Stimulated activated CD4-positive, alpha-beta T cell treated with anti-CD3 and anti-CD28 coated beads, Interleukin-1b, Interleukin-23, amount 100 ng/mL, for 1 hour (primary cell): ENCODE measurements at places on chromosomes 2 and 18.

DNA sequence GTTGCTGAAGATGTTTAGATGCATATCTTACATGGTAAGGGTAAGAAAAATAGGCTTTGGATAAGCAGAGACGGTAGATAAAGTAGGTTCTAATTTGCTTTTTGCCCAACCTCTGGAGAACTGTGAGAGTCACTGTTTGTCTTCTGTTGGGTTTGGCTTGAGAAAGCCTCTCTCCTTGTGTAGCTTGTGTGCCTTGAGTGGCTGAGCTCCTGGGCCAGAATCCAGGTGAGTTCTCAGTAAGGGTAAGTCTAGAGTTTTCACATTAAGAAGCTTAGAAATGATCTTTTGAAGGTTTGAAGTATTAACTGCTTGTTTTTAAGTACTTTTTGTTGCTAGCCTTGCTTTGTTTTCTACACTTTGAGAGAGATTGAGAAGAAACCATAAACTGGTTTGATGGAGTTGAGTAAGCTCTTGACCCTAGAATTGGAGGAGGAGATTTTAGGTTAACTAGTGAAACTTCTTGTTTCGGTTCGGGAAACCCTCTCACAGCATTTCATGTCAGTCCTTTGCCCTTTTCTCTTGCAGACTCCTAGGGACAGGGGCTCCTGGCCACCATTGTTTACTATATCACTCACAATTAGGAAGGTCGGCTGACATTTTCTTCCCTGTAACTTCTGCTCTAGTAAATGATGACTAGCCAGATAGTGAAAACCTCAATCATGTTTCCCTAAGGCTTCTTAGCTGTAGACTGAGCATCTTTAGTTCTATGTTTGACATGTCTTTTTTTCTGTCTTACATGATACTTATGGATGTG, 26.0 kb downstream of the MAP4K4 start:
- no peak for DNase-seq

DNA sequence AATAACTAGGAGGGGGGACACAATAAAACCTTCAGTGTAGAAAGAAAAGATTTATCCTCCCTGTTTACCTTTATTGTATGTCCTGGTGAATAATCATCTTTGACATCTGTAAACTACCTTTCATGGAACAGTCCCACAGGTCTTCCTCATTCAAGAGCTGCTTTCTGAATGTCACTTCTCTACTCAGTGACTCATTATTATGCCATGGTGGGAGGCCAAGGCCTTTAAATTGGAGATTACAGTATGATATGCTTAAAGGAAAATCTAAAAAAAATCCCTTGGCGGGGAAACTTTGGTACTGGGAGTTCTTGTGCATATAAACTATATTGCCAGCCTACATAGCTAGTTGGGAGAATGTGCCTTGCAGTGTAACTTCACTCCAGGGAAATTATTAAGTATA, 713.0 kb downstream of the TDRD15 start:
- no peak for DNase-seq

DNA sequence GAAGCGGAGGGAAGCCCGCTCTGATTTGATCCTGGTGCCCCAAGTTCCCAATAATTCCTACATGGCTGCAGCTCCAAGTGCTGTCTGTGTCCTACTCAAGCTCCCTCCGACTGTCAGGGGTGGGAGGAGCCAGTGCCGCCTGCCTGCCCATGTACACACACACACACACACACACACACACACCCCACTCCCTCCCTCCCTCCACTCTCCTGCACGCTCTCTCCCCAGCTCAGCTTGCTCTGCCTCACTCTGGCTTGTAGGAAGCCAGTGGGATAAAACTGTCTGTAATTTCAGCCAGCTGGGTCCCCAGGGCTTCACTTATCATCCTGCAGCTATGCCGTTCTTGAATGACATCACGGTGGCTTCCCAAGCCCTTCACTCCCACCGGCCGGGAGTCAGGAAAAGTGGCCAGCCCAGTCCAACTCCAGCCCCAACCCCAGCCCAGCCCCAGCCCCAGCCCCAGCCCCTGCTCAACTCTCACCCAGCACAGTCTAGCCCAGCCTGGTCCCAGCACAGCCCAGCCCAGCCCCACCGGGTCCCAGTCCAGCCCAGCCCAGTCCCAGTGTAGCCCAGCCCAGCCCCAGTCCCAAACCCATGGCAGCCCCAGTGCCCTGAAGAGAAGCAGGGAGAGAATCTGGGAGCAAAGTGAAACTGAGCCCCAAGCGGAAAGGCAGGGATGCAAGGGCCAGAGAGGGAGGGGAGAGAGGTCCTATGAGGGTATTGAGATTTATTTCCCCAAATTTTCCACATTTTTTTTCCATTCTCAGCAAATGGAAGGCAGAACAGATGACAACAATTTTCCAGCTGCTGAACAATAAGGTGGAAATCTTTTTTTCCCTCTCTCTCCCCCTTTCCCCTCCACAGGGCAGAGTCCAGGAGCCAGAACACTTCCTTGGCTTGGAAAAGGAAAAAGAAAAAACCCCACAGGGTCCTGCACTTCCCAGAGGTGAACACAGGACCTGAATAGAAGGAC, 144.0 kb downstream of the TNS1 start:
- DNase-seq, result no peak

GRCh38 chr2:58918141-58918540, 677.0 kb upstream of the FANCL start:
- DNase-seq, result no peak

DNA sequence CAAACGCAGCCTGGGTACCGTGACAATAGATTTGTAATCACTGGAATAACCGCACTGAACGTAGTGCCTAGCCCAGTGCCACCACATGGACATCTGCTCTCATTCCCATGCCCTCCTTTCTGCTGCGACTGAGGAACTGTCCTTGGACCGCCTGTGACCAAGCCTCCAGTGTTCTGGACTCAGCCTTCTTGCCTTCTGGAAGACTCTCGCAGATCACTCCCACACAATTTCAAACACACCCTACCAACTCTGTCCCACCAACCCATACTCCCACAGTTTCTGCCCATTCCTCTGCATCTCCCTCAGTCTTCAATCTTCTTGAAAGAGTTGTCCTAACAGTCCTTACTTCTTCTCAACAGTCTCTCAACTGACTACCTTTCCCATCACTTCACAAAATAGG, 2.1 kb downstream of the RNF149 start:
- DNase-seq, result no peak

GRCh38 chr2:240840435-240841060, 20.5 kb upstream of the KIF1A start:
- DNase-seq, result no peak
